ENCODE measurements at places on chromosomes 16 and 17.
A peak's percentile ranks its signal among the peaks of the same experiment; 100 is the strongest.

- peak; percentile 89 for DNase-seq
- no peak within 1 kb of the TSS for H3K27ac ChIP-seq
- H3K4me1 ChIP-seq, result peaks cover 9% of the 10 kb centered on the region
- no peaks in the 10 kb centered on the region for H3K27me3 ChIP-seq
- no peaks in the 10 kb centered on the region for H3K36me3 ChIP-seq
Observed at GRCh38 chr17:7716901-7717755, at the start of gene DNAH2. Gene DNAH2 (plus strand): TSS chr17:7717744. CDS start chr17:7719735, 1,991 bp downstream.

DNA sequence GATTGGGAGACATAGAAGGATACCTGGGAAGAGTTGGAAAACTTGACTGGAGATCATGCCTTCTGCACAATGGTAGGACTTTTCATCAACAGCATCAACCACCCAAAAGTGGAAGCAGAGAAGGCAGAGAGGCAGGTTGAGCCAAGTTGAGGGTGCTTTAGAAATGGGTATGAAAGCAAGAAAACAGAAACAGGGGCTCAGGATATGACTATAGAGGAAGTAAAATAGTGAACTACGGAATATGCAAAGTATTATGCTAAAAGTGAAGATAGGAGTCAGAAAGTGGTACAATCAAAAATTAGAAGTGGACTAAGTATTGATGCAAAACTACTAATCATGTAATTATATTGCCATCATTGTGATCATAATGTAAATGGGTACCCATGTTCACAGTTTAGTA, 16.1 kb upstream of the ARHGAP44 start:
- no peaks in the 10 kb centered on the region for H3K36me3 ChIP-seq
- H3K4me1 ChIP-seq, result no peaks in the 10 kb centered on the region
- DNase-seq, result no peak

GRCh38 chr17:3208484-3208883, 1.0 kb downstream of the OR1A1 start:
- H3K27me3 ChIP-seq, result no peaks in the 10 kb centered on the region
- H3K4me3 ChIP-seq, result no peak overlapping the region
- no peak overlapping the region for H3K27ac ChIP-seq
- no peak for DNase-seq

GRCh38 chr17:79746889-79747507, 16.3 kb downstream of the ENPP7 start:
- no peak for DNase-seq
- H3K4me1 ChIP-seq, result peaks cover 5% of the 10 kb centered on the region
- no peak overlapping the region for H3K27ac ChIP-seq
- H3K4me3 ChIP-seq, result no peak overlapping the region

Data from iPS DF 6.9 (cell line).